ENCODE measurements at places on chromosomes 16 and 17. TPM values are rescaled to one million over a fixed set of nuclear protein-coding genes. Genes with fewer than 3 reads are reported as not detected.
A peak's percentile ranks its signal among the peaks of the same experiment; 100 is the strongest.

DNA sequence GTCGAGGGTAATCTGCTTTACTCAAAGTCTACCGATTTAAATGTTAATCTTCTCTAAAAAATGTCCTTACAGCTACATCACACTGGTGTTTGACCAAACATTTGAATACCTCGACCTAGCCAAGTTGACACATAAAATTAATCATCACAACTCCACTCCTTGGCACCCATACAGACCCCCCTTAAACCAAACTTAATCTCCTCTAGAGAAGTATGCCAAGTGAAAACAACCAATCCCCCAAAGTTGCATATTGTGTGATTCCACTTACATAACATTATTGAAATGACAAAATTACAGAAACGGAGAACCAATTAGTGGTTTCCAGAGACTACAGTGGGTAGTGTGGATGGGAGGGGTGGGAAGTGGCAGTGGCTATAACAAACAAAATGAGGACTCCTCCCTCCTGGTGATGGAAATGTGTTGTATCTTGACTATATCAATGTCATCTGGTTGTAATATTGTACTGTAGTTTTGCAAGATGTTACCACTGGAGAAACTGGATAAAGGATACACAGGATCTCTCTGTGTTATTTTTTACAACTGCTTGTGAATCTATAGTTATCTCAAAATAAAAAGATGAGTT, 39.4 kb downstream of the CAPNS2 start:
- DNase-seq = no peak

DNA sequence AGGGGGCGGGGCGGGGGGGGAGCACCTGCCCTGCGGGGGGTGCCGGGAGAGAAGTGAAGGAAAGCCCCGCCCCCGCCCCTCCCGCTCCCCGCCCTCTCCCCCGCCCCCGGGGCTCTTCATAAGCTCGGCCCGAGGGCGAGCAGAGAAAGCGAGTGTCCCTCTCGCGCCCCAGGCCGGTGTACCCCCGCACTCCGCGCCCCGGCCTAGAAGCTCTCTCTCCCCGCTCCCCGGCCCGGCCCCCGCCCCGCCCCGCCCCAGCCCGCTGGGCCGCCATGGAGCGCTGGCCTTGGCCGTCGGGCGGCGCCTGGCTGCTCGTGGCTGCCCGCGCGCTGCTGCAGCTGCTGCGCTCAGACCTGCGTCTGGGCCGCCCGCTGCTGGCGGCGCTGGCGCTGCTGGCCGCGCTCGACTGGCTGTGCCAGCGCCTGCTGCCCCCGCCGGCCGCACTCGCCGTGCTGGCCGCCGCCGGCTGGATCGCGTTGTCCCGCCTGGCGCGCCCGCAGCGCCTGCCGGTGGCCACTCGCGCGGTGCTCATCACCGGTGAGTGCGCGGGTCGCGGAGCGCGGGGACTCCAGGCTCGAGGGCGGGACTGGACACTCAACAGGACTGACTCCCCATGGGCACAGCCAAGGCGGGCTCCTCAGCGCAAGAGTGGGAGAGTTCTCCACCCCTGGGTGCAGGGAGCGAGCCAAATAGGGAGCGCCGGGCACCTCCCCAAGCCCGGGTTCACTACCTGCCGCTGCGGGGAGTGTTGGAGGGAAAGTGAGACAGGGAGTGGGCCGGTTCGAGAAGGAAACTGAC, at the start of gene HSD11B2:
TSS of gene HSD11B2 (plus strand) at position 145 of the 798 bp plus-strand sequence. CDS start at position 273, 128 bp downstream.
- DNase-seq = peak; percentile 79

The SPIRE2 gene
- 0.54 TPM for total RNA-seq

The PAQR4 gene
- 11.4 TPM for total RNA-seq

Data from Right ventricle myocardium inferior (tissue), 1 donor.